ENCODE measurements at places on chromosomes 3 and 15.

- DNase-seq = no peak
These were observed 476.8 kb downstream of the C3orf38 start for GRCh38 chr3:88626456-88627120.

- no peak for DNase-seq
These were observed 6.1 kb upstream of the THSD4 start for GRCh38 chr15:71109130-71109529.

- no peak for DNase-seq
These were observed 72.6 kb downstream of the NR2F2 start for GRCh38 chr15:96403071-96403470.

GRCh38 chr3:123289391-123290106 lies 87.8 kb downstream of the SEC22A start:
- no peak for DNase-seq

- DNase-seq = no peak
These were observed 358.5 kb upstream of the RBMS3 start for GRCh38 chr3:28922376-28922775.

GRCh38 chr3:88149509-88150362 lies at the start of gene C3orf38:
TSS of gene C3orf38 (plus strand) at chr3:88149959. CDS start at chr3:88150053, 94 bp downstream.
- DNase-seq = peak; percentile 43

DNA sequence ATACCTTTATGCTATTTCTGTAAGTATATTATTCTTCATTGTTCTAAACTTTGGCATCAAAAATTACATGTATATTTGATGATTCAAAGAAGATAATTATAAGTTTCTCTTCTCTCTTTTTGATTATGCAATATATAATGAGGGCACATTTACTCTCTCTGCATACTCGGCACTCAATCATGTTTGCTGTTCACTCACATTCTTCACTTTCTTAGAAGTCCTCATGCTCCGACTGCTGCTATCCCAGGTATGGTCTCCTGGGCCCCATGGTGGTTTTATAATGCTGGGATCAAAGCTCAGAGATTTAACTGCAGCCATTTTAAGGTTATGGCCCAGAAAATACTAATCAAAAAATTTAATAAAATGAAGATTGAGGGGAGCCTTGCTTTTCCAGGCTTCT lies 529.7 kb upstream of the IL12A start:
- no peak for DNase-seq

GRCh38 chr3:14810801-14811661 lies 7.7 kb upstream of the FGD5 start:
- DNase-seq = no peak

- DNase-seq = no peak
These were observed 312.0 kb upstream of the CCDC54 start for GRCh38 chr3:107065094-107065861.

DNA sequence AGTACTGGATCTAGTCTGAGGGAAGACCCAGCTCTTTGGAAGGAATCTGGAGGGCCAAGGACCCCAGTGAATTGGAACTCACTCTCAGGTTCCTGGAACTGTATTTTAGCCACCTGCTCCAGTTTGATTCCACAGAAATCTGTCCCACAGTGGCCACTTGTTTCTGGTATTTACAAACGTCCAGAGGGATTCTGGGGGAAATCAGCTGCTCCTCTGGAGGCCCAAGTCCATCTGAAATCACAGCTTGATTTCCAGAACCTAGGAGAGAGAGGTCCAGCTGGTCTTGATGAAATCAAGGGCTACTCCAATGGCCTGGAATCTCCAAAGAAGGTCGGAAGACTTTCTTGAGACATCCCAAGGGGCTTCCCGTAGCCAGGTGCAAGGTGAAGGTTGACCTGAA lies 132.3 kb upstream of the UMPS start:
- DNase-seq = no peak

GRCh38 chr3:45976191-45977091 lies 19.2 kb downstream of the FYCO1 start:
- no peak for DNase-seq

- no peak for DNase-seq
These were observed 290.7 kb downstream of the GBE1 start for GRCh38 chr3:81470524-81471278.

GRCh38 chr3:95272781-95273180 lies 1209.9 kb downstream of the NSUN3 start:
- no peak for DNase-seq

- no peak for DNase-seq
These were observed 237.3 kb downstream of the IL5RA start for GRCh38 chr3:2872884-2873283.

GRCh38 chr3:39088889-39089288 lies 18.5 kb downstream of the GORASP1 start:
- no peak for DNase-seq

- no peak for DNase-seq
These were observed 16.9 kb downstream of the NTRK3 start for GRCh38 chr15:88239594-88239993.

DNA sequence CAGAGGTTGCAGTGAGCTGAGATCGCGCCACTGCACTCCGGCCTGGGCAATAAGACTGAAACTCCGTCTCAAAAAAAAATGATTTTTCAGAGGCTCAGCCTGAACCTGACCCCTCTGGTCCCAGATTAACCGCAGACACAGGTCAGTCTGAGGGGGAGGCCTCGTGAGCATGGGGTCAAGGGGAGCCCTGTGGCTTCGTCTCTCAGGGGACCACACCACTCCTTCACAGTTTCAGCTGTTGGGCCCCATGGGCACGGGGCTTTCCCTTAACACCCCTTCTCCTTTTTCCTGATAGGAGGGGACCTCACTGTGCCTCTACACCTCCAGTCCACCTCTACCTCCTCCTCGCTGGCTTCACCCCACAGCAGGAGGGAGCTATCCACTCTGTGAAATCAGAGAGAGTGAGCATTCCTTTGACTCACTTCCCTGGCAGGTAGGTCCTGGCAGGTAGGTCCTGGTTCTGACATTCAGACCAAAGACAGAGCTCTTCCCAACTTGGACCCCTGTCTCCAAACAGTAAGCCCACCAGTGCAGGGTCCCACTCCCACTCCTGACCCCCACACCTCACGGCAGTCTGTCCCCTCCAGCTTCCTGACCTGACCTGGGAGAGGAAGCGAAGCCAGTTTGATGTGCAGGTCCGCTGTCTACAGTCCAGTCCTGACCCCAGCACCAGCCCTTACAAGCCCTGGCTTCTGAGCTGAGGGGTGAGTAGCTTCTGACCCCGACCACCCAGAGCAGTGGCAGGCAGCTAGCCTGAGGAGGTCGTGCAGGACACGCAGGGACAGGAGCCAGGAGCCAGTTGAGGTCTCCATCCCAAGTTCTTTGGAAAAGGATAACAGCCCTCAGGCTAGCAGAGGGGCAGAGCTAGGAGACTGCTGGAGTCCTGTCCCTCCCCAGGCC lies 9.0 kb downstream of the RRP9 start:
- no peak for DNase-seq

DNA sequence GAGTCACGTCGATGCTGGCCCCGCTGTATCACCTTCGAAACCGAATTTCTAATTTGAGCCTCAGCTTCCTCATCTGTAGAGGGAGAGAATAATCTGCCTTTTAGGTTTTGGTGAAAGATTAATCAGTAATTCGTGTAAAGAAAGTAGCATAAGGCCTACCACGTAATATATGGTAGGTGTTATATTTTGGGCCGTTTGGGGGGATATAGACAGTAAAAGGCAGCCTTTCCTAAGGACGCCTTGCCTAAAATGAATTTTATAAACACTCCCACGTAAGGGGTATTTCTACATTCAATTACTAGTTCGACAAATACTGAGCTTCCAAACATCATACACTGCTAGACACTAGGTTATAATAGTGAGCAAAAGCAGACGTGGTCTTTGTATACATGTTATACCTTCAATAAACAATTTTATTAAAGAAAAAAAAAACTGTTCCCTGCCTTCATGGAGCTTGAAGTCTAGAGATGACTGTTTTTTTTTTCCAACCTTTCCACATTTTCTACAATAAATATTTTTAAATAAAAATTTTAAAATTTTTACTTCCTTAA lies 737 bp downstream of the JAGN1 start:
- no peak for DNase-seq

DNA sequence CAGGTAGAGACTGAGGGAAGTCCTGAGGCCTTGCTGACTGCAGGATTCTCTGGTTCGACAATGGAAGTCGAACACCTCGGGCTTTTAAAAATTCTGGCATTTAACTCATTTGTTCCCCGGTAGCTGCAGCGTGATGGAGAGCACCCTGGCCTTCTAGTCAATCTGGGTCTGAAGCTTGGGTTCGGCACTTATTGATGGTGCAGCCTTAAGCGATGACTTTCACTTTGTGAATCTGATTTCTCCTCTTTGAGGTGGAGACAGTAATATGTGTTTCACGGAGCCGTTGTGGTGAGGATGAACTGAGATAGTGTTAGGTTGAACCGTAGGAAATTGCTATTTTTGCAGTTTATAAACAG lies 621 bp upstream of the PARP6 start:
- DNase-seq = no peak

- DNase-seq = no peak
These were observed 9.4 kb upstream of the STRIT1 start for GRCh38 chr3:155302891-155303290.

DNA sequence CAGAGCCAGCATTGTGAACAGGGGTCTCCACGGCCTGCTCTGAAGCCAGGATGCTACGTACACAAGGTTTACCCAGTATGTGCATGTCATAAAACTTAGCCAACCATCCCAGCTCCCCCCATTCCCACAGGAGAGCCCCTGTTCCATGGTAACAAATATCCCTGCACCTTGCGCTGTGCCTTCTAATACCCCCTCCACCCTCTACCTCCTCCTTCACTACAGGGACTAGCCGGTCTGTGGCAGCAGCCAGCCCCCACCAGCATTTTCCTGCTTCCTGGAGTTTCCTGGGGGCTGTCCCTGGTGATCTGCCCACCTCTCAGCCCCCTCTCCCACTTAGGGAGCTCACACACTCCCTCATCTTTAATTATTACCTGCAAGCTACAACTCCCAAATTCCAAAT lies 20.4 kb downstream of the ACSBG1 start:
- no peak for DNase-seq

GRCh38 chr3:192057261-192057660 lies 596.3 kb downstream of the PYDC2 start:
- no peak for DNase-seq

- no peak for DNase-seq
These were observed 226.6 kb upstream of the LRRFIP2 start for GRCh38 chr3:37400945-37401344.

DNA sequence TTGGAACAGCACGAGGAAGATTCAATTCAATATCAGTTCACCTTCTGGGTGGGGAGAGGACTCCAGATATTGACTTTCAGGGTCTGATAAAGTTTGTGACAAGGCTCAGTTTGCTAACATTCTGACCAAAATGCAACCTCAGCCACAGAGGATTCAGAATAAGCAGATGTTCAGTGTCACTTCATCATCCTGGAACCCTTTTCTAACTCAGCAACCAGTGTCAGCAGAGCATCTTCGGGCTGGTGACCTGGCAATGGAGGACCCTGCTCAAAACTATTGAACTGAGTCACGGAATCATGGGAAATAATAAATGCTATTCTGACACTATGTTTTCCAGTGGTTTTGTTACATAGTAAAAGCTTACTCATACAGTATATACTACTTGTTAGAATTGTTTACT lies 433.4 kb upstream of the CFAP20DC start:
- no peak for DNase-seq

DNA sequence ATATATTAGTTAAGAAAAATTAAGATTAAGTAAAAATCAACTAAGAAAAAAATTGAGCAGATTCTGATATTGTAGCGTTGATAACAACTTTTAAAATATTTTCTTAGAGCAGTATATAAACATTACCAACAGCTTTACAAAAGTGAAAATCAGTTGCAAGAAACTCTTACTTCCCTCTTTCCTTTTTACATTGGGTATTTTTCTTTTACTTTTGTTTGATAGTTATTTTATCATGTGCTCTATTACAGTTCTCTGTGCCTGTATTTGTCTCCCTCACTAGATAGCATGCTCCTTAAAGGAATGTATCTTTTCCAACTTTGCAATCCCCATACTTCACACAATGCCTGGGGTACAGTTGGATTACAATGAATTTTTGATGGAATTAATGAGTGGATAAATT lies 87.5 kb upstream of the P3H2 start:
- DNase-seq = no peak

DNA sequence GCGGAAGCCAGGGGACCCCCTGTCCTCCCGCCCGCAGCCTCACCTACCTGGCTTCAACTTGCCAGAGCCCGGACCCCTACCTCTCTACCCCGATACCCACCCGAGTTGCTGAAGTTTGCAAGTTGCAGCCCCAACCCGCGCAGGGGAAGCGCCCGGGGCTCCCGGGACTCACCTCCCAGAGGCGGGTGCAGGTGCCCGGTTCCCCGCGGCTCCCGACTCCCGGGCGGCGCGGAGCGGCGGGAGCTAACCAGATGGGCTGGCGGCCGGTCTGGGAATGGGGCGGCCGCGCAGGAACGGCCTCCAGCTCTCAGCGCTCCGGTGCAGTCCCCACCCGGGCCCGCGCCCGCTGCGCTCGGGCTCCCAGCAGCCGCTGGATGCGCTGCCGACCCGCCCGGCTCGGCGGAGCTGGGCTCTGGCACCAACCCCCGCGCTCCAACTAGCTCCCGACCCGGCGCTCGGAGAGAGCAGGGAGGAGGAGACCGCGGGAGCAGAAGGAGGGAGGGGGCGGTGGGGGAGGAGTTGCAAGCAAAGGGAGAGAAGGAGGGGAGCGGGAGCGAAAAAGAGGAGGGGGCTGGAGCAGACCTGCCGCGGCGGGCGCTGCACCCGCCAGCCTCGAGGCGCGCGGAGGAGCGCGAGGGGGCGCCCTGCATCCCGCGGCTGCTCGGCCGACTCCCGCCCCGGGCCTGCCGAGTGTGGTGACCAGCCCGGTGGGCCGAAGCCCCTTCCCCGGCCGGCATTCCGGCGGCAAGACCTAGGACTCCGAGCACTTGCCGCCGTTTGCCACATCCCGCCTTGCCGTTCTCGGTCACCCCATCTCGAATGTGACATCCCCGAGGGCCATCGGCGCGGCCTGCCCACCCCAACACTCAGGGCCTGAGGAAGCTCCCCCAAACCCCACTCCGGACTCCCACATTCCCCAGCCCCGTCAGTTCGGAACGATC lies at the start of gene SEMA5B:
SEMA5B (minus strand) TSS at position 472 of the 941 bp plus-strand sequence. CDS start 66,500 bp downstream, outside the sequence.
- DNase-seq = no peak

- DNase-seq = no peak
These were observed 4.4 kb upstream of the XIRP1 start for GRCh38 chr3:39196671-39197356.

GRCh38 chr3:121747976-121748375 lies 1.6 kb downstream of the GOLGB1 start:
- no peak for DNase-seq
